ENCODE measurements at places on chromosomes 1 and 21. TPM values are rescaled to one million over a fixed set of nuclear protein-coding genes. Genes with fewer than 3 reads are reported as not detected.
A peak's percentile ranks its signal among the peaks of the same experiment; 100 is the strongest.

TARS2 gene
- total RNA-seq: 30.4 TPM

CR1L gene
- total RNA-seq: 1.4 TPM

PGLYRP3 gene
- total RNA-seq: not detected

PPIAL4G gene
- 0.85 TPM for total RNA-seq

DISP3 gene
- total RNA-seq: 0.61 TPM

DMRTA2 gene
- total RNA-seq: not detected

CRABP2 gene
- total RNA-seq: 1.2 TPM

BCL2L15 gene
- 1.5 TPM for total RNA-seq

GRCh38 chr1:60296794-60297193, 223.2 kb upstream of the C1orf87 start:
- H3K36me3 ChIP-seq: no peaks in the 10 kb centered on the region
- no peaks in the 10 kb centered on the region for H3K27me3 ChIP-seq
- H3K4me1 ChIP-seq: no peaks in the 10 kb centered on the region
- H3K27ac ChIP-seq: no peak overlapping the region
- no peak for DNase-seq
- H3K4me3 ChIP-seq: no peak overlapping the region

DNA sequence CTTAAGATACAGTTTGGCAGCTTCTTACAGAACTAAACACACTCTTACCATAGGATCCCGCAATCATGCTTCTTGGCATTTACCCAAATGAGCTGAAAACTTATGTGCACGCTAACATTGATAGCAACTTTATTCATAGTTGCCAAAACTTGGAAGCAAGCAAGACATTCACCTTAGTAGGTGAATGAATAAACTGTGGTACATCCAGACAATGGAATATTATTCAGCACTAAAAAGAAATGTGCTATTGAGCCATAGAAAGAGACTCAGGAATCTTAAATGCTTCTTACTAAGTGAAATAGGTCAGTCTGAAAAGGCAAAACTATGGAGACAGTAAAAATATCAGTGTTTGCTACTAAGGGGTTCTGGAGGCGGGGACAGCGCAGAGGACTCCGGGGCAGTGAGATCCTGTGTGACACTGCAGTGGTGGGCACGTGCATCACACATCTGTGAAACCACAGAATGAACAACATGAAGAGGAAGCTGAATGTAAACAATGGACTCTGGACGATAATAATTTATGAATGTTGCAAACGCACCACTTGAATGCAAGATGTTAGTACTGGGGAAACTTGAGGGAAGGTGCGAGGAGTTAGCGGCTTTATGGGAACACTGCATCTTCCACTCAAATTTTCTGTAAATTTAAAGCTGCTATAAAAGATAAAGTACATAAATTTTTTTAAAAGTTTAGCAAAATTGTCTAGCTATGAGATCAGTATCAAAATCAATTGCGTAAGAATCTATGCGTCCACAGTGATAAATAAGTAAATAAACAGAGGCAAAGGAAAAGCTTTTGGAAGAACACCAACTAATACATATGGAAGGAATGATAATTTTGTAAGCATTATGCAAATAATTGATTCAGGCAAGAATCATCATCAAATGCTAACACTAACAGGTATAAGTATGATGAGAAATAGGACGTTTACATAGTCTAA, 15.4 kb upstream of the SPATC1L start:
- no peak for DNase-seq
- no peaks in the 10 kb centered on the region for H3K27me3 ChIP-seq
- no peaks in the 10 kb centered on the region for H3K4me1 ChIP-seq
- peaks cover 30% of the 10 kb centered on the region for H3K36me3 ChIP-seq

DNA sequence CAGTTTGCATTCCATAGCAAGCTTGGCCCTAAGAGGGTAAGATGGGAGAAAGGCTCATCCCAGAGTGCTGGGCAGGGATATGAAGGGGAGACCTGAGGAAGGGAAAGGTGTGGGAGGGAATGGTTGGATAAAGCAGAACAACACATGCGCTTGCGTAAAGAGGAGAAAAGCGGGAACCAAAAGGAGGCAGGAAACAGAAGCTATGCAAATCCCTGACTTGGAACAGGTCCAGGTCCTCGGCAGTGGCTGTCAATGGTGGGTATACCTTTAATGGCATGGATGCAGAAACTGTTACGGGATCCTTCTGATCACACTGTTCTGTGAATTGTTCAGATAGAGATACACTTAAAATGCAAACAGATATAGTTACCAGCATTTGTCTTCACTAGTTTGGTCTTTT, 455.6 kb downstream of the SIPA1L2 start:
- H3K27me3 ChIP-seq: peaks cover 23% of the 10 kb centered on the region
- no peak for DNase-seq
- H3K36me3 ChIP-seq: no peaks in the 10 kb centered on the region
- no peaks in the 10 kb centered on the region for H3K4me1 ChIP-seq

- H3K4me1 ChIP-seq: no peaks in the 10 kb centered on the region
- H3K27ac ChIP-seq: no peak overlapping the region
- no peak for DNase-seq
- H3K4me3 ChIP-seq: no peak overlapping the region
- H3K27me3 ChIP-seq: peaks cover 13% of the 10 kb centered on the region
These were observed 20.1 kb upstream of the PEX10 start for GRCh38 chr1:2432441-2432844.

- H3K27me3 ChIP-seq: no peaks in the 10 kb centered on the region
- H3K36me3 ChIP-seq: no peaks in the 10 kb centered on the region
- H3K27ac ChIP-seq: no peak overlapping the region
- no peak overlapping the region for H3K4me3 ChIP-seq
These were observed 71.6 kb downstream of the XCL2 start for GRCh38 chr1:168472223-168472622.

- H3K27me3 ChIP-seq: no peaks in the 10 kb centered on the region
- no peak for DNase-seq
- H3K4me3 ChIP-seq: no peak overlapping the region
- no peak overlapping the region for H3K27ac ChIP-seq
- H3K36me3 ChIP-seq: no peaks in the 10 kb centered on the region
- no peaks in the 10 kb centered on the region for H3K4me1 ChIP-seq
These were observed 28.5 kb downstream of the CNIH3 start for GRCh38 chr1:224644553-224645154.

GRCh38 chr1:210757677-210758076, 376.3 kb downstream of the KCNH1 start:
- no peaks in the 10 kb centered on the region for H3K36me3 ChIP-seq
- DNase-seq: no peak
- H3K4me1 ChIP-seq: no peaks in the 10 kb centered on the region
- no peak overlapping the region for H3K27ac ChIP-seq
- H3K4me3 ChIP-seq: no peak overlapping the region

GRCh38 chr1:119040906-119041305, 52.8 kb upstream of the TBX15 start:
- peaks cover 10% of the 10 kb centered on the region for H3K36me3 ChIP-seq
- H3K4me3 ChIP-seq: no peak overlapping the region
- H3K27me3 ChIP-seq: no peaks in the 10 kb centered on the region
- no peaks in the 10 kb centered on the region for H3K4me1 ChIP-seq

DNA sequence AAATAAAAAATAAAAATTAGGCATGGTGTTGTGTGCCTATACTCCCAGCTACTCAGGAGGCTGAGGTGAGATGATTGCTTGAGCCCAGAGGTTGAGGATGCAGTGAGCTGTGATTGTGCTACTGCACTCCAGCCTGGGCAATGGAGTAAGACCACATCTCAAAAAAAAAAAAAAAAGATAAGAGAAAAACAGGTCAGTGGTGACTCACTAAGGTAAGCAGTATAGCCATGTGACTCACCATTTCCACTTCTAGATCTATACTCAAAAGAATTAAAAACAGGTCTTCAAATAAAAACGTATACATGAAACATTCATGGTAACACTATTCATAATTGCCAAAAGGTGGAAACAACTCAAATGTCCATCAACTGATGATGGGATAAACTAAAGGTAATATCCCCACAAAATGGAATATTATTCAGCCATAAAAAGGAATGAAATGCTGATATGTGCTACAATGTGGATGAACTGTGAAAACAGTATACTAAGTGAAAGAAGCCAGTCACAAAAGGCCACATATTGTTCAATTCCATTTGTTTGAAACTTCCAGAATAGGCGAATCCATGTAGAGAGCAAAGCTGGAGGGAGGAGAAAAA, 75.1 kb downstream of the ZNF281 start:
- no peak overlapping the region for H3K27ac ChIP-seq
- no peaks in the 10 kb centered on the region for H3K27me3 ChIP-seq
- H3K4me1 ChIP-seq: peaks cover 10% of the 10 kb centered on the region

DNA sequence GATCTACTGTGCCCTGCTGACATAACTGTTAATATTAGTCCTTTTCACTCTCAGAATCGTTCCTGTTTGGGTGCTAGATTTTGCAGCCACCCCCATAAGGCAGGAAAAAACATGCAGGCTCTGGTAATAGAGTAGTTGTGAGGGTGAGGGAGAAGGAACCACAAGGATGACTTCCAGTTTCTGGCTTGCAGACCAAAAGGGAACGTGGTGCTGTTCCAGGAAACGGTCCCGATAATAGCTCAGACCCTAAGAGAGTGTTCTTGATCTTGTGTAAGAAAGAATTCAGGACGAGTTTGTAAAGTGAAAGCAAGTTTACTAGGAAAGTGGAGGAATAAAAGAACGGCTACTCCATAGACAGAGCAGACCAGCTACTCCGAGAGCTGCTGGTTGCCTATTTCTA, 50.7 kb upstream of the RHOU start:
- H3K4me1 ChIP-seq: no peaks in the 10 kb centered on the region
- no peaks in the 10 kb centered on the region for H3K36me3 ChIP-seq
- no peaks in the 10 kb centered on the region for H3K27me3 ChIP-seq

GRCh38 chr1:48581270-48581669, 109.3 kb upstream of the SPATA6 start:
- H3K27me3 ChIP-seq: no peaks in the 10 kb centered on the region
- H3K4me3 ChIP-seq: no peak overlapping the region
- H3K36me3 ChIP-seq: no peaks in the 10 kb centered on the region

GRCh38 chr1:212377644-212378043, 37.0 kb downstream of the PACC1 start:
- H3K36me3 ChIP-seq: peaks cover 31% of the 10 kb centered on the region
- H3K4me1 ChIP-seq: no peaks in the 10 kb centered on the region
- H3K4me3 ChIP-seq: no peak overlapping the region
- DNase-seq: no peak
- H3K27ac ChIP-seq: no peak overlapping the region

DNA sequence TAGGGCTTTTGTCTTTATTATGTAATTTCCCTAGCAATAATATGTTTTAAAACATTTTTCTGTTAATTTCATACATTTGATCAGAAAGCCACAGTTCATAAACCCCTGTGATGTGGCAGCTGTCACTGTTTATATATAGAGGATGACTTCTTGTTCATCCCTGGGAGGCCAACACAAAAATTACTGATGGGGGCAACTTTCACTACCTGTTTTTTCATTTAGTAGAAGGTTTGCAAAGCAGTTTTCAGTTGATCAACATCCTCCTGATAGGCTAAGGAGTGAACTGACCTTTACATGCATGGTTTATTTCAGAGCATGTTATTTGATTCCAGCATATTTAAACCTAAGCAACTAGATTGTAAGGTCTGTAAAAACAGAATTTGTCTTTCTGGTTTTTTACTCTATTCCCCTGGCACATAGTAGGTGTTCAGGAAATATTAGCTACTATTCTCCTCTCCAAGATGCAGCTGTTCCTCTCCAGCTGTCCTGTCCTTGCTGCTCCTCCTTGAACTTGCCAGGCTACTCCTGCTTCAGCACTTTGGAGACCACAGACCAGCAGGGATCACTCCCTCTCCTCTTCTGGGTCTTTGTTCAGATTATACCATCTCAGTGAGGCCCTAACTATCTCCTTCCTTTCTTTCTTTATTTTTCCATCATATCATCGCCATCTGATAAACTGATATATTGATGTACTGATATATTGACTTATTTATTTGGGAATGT, 54.7 kb downstream of the ROR1 start:
- H3K4me1 ChIP-seq: peaks cover 7% of the 10 kb centered on the region
- no peaks in the 10 kb centered on the region for H3K36me3 ChIP-seq
- no peak overlapping the region for H3K4me3 ChIP-seq
- H3K27me3 ChIP-seq: no peaks in the 10 kb centered on the region
- no peak for DNase-seq

DNA sequence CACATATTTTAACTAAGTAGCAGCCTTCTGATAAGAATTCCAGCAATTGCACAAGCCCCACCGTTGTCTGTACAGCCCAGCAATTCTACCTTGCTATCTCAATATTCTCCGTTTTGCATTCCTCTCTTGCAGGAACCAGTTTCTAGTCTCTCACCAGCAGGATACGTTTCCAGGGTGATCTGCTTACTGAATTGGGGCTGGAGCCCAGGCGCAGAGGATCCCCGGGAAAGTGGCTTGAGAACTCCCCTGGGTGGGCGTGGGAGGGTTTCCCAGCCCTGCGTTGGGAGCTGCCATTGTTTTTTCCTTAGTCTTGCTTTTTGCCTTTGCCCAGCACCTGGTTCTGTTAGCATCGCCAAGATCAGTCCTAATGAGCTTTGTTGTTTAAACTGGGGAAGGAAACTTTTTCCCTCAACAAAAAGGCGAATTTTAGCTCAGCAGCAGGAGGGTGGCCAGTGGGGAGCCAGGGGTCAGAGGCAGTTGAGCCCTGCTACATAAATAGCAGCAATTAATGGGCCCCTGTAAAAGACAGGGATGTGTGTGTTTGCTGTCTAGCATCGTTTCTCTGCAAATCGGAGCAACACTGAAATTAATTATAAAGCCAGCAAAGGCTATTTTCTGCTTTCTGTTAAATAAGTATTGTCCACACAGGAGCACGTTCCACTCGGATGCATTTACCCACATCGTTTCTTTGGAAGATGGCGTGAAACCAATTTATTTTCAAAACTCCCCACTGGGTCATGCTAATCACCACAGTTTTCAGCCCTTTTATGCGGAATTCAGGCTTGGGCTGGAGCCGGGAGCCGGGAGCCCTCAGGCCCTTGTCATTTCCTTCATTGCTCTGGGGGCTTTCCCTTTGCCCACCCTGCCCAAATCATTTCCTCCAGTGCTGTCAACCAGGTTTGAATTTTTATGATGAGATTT, 36.6 kb downstream of the HUNK start:
- no peaks in the 10 kb centered on the region for H3K36me3 ChIP-seq
- no peak overlapping the region for H3K27ac ChIP-seq
- no peak overlapping the region for H3K4me3 ChIP-seq
- H3K4me1 ChIP-seq: no peaks in the 10 kb centered on the region

DNA sequence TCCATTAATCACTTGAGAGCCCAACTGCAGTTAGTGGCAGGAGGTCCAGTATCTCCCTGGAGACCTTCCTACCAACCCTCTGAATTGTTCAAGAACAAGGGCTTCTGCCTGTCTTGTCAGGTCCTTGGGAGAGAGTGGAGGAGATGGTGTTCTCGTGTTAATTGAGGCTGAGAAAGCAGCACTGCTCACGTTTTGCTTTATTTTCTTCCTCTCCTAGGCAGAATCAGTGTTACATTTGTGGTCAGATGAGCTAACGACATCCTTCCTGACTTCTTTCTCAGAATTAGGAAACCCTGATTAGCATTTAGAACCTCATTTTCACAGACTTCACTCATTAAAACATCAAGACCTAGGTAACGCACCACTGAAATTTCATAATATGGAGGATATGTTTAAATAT, 26.4 kb upstream of the LRIG2 start:
- peaks cover 24% of the 10 kb centered on the region for H3K4me1 ChIP-seq
- no peak for DNase-seq
- H3K27me3 ChIP-seq: no peaks in the 10 kb centered on the region
- peak overlapping the region; percentile 7 for H3K4me3 ChIP-seq

GRCh38 chr1:114078116-114078515, 75.6 kb downstream of the SYT6 start:
- H3K36me3 ChIP-seq: no peaks in the 10 kb centered on the region
- H3K4me1 ChIP-seq: peaks cover 4% of the 10 kb centered on the region
- H3K27me3 ChIP-seq: no peaks in the 10 kb centered on the region
- H3K4me3 ChIP-seq: no peak overlapping the region
- no peak for DNase-seq

GRCh38 chr1:7552402-7552801, 218.7 kb upstream of the VAMP3 start:
- no peaks in the 10 kb centered on the region for H3K36me3 ChIP-seq
- peak overlapping the region; percentile 58 for H3K27ac ChIP-seq
- H3K4me1 ChIP-seq: peaks cover 22% of the 10 kb centered on the region
- H3K27me3 ChIP-seq: no peaks in the 10 kb centered on the region
